ENCODE measurements at places on chromosomes 2 and 18.

- peak; percentile 81 for DNase-seq
Observed at GRCh38 chr2:128232965-128233789, 85.5 kb downstream of the HS6ST1 start.

DNA sequence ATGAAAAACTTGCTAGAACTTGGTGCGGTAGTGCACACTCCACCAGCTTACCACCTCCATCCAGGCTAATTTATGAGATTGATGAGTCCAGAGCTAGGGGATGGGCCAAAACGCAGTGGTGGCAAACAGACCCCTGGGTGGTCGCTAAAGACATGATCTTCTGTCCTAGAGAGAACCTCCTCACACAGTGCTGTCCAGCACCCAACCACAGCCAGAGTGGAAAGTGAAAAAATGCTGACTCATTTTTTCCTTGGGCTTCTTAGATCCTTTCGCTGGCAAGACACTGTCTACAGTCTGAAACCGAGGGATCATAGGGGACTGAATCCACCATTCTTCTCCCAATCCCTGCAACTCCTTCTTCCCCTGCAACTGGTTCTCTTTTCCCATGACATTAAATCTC, 4.1 kb downstream of the ANTXR1 start:
- DNase-seq: no peak

- no peak for DNase-seq
Observed at GRCh38 chr2:49162151-49162550, 7.8 kb upstream of the FSHR start.

- no peak for DNase-seq
Observed at GRCh38 chr18:50590593-50590992, 30.7 kb downstream of the MAPK4 start.

DNA sequence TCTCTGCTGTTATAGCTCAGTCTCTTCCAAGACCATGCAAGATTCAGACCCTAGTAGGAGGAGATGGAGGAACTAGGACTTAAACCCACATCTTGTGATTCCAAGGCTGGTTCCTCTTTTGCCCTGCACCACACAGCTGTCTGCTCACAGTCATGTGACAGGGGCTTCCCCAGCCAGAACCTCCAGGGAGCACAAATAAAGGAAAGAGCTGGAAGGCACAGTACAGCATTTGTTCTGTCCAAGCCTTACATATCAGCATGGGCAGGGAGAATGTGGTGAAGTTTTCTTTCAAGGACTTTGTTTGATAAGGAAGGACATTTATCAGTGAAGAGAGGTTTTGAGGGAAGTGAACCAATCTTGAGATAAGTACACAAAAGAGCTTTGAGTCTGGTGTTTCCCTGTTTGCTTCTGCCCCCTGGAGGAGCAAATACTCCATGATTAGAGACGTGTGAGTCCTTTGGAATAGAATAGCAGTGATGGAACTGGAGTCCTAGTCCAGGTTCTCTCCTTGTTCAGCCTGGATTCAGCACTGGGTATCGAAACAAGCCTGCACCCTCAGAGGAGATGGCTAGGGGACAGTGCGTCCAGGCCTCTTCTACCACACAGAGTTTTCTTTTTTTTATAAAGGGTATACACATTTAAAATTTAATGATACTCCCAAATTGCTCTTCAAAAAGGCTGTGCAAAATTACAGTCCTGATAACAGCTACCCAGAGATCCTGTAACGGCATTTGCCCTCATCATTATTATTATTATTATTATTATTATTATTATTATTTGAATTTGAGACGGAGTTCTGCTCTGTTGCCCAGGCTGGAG, 24.6 kb upstream of the CASP10 start:
- peak; percentile 40 for DNase-seq

DNA sequence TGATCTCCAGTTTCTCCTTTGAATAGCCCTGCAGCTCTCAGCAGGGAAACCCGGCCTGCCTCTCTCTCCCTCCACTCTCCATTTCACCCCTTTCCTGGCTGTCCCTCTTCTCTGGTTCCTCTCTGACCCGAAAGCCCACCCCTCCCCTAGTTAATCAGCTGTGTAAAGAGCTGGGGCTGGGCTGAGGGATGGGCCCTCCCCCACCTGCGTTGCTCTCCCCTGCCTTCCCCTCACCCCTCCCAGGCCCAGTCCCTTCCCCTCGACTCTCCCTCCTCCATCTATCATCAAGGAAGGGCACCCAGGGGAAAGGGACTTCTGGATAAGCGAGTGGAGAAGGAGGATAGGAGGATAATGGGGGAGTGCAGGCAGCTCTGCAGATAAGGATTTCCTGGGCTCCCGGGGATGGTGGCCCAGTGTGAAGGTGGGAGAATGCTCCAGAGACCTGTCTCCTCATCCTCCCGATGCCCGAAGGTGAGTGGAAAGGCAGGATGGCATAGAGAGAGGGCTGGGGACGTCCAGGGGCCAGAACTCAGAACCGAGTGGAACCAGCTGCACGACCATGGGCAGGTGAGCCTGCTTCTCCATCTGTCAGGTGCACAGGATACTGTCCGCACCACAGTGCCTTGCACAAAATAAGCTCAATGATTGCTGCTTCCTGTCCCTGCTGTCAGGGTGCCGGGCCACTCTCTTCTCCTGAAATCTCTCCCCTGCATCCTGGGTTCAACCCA, 12.0 kb downstream of the SLC30A3 start:
- DNase-seq: no peak

GRCh38 chr2:216545359-216545758, 46.7 kb downstream of the RPL37A start:
- DNase-seq: no peak

- DNase-seq: no peak
Observed at GRCh38 chr2:8297376-8298231, 384.3 kb upstream of the ID2 start.

GRCh38 chr18:47150824-47151366, 595 bp upstream of the HDHD2 start:
- no peak for DNase-seq

- no peak for DNase-seq
Observed at GRCh38 chr2:215887303-215887702, 126.0 kb downstream of the MREG start.

DNA sequence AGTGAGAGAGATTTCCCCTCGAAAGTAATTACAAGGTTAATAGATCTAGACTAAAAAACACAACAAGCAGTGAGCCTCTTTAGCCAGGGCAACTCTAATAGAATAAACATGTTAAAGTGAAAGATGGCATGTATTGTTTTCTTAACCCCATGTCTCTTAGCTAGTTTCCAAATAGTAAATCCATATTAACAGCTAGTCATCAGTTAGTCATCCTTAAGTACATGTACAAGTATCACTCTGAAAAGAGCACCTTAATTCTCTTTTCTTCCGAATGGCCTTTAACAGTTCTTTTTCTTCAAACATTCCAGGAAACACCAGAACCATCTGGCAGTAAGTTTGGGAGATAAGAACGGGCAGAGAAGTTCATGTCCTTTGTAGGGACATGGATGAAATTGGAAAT, 1480.0 kb downstream of the LRP1B start:
- DNase-seq: no peak

- no peak for DNase-seq
Observed at GRCh38 chr2:110106642-110107041, 9.0 kb downstream of the MALL start.

- no peak for DNase-seq
Observed at GRCh38 chr2:10733566-10733925, 12.1 kb downstream of the ATP6V1C2 start.

GRCh38 chr2:48249025-48249424, 280.9 kb upstream of the STON1 start:
- no peak for DNase-seq

GRCh38 chr2:49225126-49225525, 70.8 kb upstream of the FSHR start:
- DNase-seq: no peak

- no peak for DNase-seq
Observed at GRCh38 chr2:138960191-138960590, 180.0 kb upstream of the NXPH2 start.

- no peak for DNase-seq
Observed at GRCh38 chr2:88230911-88231310, 60.8 kb downstream of the THNSL2 start.

- no peak for DNase-seq
Observed at GRCh38 chr2:8918412-8918811, 81.0 kb upstream of the KIDINS220 start.

GRCh38 chr2:133097666-133098065, 427.7 kb upstream of the LYPD1 start:
- no peak for DNase-seq

GRCh38 chr2:99637159-99637697, 147.4 kb upstream of the REV1 start:
- no peak for DNase-seq

- DNase-seq: no peak
Observed at GRCh38 chr18:76951456-76952247, 129.3 kb downstream of the ZNF236 start.

- no peak for DNase-seq
Observed at GRCh38 chr2:196479350-196479749, 160.2 kb upstream of the CCDC150 start.

GRCh38 chr2:43152741-43153647, 73.4 kb downstream of the ZFP36L2 start:
- no peak for DNase-seq

- no peak for DNase-seq
Observed at GRCh38 chr2:134247679-134248078, 6.2 kb upstream of the MGAT5 start.

- DNase-seq: no peak
Observed at GRCh38 chr2:15634846-15635490, 43.3 kb downstream of the DDX1 start.

- DNase-seq: no peak
Observed at GRCh38 chr18:69929041-69929774, 18.5 kb downstream of the CD226 start.

DNA sequence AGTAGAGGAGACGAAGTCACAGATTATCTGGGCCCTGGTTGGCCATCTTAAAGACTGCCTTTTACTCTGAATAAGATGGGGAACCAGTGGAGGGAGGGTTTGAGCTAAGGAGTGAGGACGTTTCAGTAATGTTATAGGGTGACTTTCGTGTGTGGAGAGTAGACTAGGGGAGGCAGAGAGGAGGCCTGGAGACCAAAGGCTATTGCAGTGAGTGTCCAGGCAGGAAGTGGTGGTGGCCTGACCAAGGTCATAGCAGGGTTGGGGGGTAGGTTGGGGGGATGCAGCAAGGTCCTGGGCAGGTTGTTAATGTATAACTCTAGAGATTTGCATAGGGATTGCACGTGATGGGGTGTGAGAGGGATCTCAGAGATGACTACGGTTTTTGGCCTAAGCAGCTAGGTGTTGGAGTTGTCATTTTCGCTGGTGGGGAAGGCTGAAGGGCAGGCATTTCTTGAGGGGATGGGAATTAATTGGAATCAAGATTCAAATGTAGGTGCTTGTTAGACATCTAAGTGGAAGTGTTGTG, 4.9 kb downstream of the CEP192 start:
- no peak for DNase-seq

- DNase-seq: no peak
Observed at GRCh38 chr2:71933467-71934319, 214.0 kb downstream of the CYP26B1 start.

DNA sequence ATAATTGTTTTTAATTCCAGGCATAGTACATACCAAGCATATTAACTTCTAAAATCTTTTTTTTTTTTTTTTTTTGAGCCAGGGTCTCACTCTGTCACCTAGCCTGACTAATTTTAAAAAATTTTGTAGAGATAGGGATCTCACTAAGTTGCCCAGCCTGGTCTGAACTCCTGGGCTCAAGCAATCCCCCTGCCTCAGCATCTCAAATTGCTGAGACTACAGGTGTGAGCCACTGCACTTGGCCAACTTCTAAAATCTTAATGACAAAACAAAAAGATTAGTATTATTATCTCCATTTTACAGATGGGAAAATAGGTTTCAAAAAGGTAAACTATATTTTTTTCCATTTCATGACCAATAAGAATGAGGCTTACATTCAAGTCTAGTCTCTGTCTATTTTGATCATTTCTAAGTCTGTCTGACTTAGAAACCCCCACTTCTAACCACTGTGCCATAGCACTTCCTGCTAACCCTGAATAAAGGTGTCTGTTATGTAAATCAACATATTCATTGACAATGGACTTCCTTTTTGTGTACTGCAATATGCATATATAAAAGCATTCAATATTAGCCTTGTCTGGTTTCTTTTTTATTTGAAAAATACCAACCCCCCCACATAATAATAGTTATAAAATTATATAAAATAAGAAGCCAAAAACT, 28.7 kb upstream of the ZEB2 start:
- DNase-seq: no peak

DNA sequence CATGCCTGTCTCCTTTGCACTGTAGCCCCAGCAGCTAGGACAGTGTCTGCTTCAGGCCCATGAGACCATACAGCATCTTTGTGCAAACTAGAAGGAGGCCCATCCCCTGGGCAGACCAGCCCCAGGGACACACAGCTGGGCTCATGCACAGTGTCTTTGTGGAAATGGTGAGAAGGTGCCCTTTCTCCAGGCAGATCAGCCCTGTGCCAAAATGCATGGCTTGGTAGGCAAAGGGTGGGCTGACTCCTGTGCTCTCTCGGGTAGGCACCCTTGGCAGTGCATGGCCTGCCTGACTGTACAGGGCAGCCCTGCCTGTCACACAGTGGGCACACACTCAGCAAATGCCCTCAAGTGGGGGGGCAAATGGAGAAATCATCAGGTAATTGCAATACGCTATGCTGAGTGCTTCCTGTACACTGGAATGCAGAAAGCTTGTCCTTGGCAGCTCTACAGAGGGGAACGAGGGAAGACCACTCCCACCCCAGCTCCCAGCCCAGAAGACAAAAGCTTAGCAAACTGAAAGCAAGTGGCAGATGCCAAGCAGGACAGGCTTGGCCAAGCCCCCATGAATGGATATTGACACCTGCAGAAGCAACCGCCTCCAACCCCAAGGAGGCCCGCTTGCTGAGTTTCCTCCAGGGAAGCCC, 21.6 kb downstream of the TNS1 start:
- DNase-seq: no peak

GRCh38 chr2:136136931-136137330, 19.0 kb upstream of the CXCR4 start:
- no peak for DNase-seq

- no peak for DNase-seq
Observed at GRCh38 chr2:212936572-212936971, 214.8 kb downstream of the IKZF2 start.

- no peak for DNase-seq
Observed at GRCh38 chr2:227177592-227178336, 13.3 kb downstream of the COL4A3 start.
